Caco-2 (cell line): ENCODE measurements at places on chromosomes 16 and 17. TPM values are rescaled to one million over a fixed set of nuclear protein-coding genes. Genes with fewer than 3 reads are reported as not detected.

Gene HID1
- 29.8 and 30.4 TPM in 2 replicates for total RNA-seq

GRCh38 chr16:11596572-11597226 lies 10.0 kb upstream of the LITAF start:
- peaks cover 15% of the 10 kb centered on the region for H3K4me1 ChIP-seq
- H3K27me3 ChIP-seq = no peaks in the 10 kb centered on the region
- H3K36me3 ChIP-seq = no peaks in the 10 kb centered on the region
- no peak overlapping the region for H3K4me3 ChIP-seq

DNA sequence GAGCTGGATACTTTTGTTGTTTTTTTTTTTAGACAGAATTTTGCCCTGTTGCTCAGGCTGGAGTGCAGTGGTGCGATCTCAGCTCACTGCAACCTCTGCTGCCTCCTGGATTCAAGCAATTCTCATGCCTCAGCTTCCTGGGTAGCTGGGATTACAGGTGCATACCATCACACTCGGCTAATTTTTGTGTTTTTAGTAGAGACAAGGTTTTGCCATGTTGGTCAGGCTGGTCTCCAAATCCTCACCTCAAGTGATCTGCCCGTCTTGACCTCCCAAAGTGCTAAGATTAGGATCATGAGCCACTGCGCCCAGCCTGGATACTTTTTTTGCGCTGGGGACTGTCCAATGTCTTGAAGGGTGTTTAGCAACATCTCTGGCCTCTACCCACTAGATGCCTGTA lies 32.6 kb upstream of the XYLT1 start:
- no peak for DNase-seq
- no peaks in the 10 kb centered on the region for H3K4me1 ChIP-seq
- no peaks in the 10 kb centered on the region for H3K36me3 ChIP-seq
- no peak overlapping the region for H3K4me3 ChIP-seq
- no peak overlapping the region for H3K27ac ChIP-seq
- no peaks in the 10 kb centered on the region for H3K27me3 ChIP-seq

DNA sequence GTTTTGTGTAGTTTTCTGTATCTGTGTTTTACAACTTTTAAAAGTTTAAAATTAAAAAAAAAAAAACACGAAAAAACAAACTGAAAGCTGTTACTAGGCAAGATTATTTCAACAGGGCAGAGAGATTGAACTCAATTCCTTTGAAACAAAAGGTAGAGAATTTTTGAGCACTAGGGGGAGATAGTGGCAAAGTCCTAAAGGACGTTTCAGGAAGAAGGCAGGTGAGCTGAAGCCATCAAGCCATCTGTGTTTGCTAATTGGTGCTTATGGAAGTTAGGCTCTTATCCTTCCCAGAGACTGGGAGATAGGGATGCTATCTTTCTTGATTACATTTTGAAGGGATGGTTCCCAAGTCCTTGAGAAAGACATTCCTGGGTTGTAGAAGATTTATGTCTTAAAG lies 70.6 kb upstream of the CLEC3A start:
- no peak for DNase-seq
- no peak overlapping the region for H3K27ac ChIP-seq
- H3K36me3 ChIP-seq = no peaks in the 10 kb centered on the region
- no peak overlapping the region for H3K4me3 ChIP-seq

DNA sequence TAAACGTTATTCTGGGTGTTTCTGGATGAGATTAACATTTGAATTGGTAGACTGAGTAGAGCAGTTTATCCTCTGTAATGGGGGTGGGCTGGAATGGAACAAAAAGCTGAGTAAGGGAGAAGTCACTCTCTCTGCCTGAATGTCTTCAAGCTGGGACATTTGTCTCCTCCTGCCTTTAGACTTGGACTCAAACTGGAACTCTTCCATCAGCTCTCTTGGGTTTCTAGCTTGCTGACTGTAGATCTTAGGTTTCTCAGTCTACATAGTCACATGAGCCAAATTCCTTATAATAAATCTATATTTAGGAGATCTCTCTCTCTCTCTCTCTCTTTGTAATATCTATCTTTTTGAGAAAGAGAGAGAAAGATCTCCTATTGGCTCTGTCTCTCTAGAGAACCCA lies 553.3 kb upstream of the CDH11 start:
- H3K4me1 ChIP-seq = no peaks in the 10 kb centered on the region
- H3K27me3 ChIP-seq = no peaks in the 10 kb centered on the region
- H3K27ac ChIP-seq = no peak overlapping the region
- H3K4me3 ChIP-seq = no peak overlapping the region
- no peaks in the 10 kb centered on the region for H3K36me3 ChIP-seq

Gene EFNB3
- total RNA-seq = 4.1 and 5.1 TPM in 2 replicates

- H3K4me3 ChIP-seq = no peak overlapping the region
- no peak overlapping the region for H3K27ac ChIP-seq
- H3K36me3 ChIP-seq = no peaks in the 10 kb centered on the region
- H3K27me3 ChIP-seq = no peaks in the 10 kb centered on the region
- H3K4me1 ChIP-seq = no peaks in the 10 kb centered on the region
Measured at GRCh38 chr17:82116246-82116645, 18.2 kb upstream of the FASN start.

Gene HOXB8
- 0.39 and 1.2 TPM in 2 replicates for total RNA-seq

GRCh38 chr16:77590707-77591106 lies 131.6 kb upstream of the NUDT7 start:
- no peak overlapping the region for H3K27ac ChIP-seq
- no peak overlapping the region for H3K4me3 ChIP-seq
- no peaks in the 10 kb centered on the region for H3K36me3 ChIP-seq

DNA sequence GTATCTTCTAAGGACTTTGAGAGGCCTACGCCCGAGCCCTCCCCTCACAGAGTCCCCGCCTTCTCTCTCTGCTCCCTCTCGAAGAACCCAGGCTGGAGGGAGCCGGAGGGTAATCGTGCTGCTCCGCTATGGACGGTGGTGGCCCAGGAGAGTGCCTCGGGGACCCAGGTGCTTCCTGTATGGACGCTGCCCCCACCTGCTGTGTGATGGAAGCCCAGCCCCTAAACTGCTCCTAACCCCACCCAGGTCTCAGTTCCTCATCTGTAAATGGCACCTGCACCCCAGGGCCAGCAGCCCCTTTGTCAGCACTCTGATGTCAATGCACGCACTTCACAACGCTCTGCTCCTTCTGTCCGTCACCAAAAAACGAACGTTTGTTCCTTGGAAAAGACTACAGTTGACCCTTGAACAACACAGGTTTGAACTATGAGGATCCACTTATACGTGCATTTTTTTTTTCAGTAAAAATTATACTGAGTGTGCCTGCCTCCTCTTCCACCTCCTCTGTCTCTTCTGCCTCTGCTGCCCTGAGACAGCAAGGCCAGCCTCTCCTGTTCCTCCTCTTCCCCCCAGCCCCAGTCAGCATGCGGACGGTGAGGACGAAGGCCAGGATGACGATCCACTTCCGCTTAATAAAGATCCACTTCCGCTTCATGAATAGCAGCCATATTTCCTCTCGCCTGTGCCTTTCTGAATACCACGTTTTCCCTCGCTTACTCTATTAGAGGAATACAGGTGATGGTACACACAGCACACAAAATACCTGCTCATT lies 118.3 kb downstream of the BANP start:
- H3K36me3 ChIP-seq = no peaks in the 10 kb centered on the region; the same call in 1 of the 2 replicates
- H3K4me3 ChIP-seq = no peak overlapping the region
- no peaks in the 10 kb centered on the region for H3K4me1 ChIP-seq
- no peak for DNase-seq

Gene PITPNM3
- 0.32 and 0.50 TPM in 2 replicates for total RNA-seq

GRCh38 chr16:57192146-57192545 lies 6.0 kb downstream of the RSPRY1 start:
- DNase-seq = no peak
- no peak overlapping the region for H3K27ac ChIP-seq
- no peaks in the 10 kb centered on the region for H3K36me3 ChIP-seq
- no peaks in the 10 kb centered on the region for H3K27me3 ChIP-seq
